RWPE1 (cell line): ENCODE measurements at places on chromosomes 11 and 22.
A peak's percentile ranks its signal among the peaks of the same experiment; 100 is the strongest.

- peak; percentile 7 for DNase-seq
Measured at GRCh38 chr11:15800111-15800800, 556.1 kb downstream of the SOX6 start.

DNA sequence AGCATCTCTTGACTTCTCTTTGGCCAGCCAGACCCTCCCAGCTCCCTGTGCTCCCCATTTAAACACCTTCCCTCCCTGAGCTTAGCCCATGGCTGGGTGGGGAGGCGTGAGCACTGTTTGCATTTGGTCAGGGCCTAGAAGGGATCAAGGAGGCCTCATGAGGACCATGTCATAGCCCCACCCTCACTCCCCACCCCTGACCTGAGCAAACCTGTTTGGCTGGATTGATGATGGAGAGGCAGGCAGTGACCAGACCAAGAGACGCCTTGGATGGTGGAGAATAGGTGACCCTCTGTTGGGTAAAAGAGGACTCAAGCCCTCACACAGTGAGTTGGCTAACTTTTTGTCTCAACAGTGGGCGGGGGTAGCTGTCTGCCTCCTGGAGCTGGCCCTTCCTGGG is 49.9 kb downstream of the ST3GAL4 start:
- peak; percentile 30 for DNase-seq

GRCh38 chr11:125373426-125374391 is 122.4 kb downstream of the FEZ1 start:
- DNase-seq, result no peak

DNA sequence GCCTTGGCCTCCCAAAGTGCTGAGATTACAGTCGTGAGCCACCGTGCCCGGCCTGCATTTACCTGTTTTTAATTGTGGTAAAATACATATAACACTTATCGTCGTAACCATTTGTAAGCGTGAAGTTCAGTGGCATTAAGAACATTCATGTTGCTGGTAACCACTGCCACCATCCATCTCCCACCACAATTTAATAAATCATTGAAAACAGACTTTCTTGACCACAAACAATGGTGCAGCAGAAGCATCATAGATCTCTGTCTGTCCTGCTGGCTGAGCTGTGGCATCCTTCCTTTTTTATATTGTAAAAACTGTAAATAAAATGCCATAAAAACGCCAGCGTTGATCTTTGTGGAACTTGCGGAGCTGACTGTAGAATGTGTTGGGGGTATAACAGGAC is 24.3 kb downstream of the LRP5 start:
- no peak for DNase-seq

DNA sequence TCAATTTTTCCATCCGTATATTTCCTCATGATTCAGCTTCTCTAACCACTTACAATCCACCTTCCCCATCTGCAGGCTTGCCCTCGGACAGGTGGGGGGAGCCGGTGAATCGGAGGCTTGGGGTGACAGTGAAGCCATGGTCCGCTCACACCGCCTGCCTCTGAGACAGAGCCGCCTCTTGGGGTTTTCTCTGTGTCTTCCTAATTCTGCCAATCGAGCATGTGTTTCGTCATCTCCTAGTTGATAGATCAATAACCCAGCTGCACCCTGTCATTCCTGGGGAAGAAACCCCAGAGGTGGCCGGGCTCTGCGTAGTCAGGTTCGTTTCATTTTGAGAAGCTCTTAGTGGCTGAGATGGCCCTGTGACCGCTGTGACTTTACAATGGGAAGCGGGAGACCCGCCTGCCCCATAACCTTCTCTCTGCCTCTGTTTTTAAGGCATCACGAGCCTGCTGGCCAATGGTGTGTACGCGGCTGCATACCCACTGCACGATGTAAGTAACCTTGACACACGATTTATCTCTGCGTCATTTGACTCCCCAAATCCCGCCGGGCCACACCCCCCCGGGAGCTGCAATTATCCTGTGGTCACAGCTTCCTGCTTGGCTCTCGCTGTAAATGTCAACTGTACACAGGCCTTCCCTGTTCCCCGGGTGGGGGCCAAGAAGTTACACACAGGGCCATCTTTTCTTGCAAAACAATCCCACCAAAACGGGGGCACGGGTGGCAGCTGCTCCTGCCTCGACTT is 33.3 kb downstream of the ANO1 start:
- no peak for DNase-seq

GRCh38 chr11:65309006-65309405 is 5.7 kb upstream of the CDC42EP2 start:
- DNase-seq, result no peak
